ENCODE measurements at places on chromosomes 6 and 20.

DNA sequence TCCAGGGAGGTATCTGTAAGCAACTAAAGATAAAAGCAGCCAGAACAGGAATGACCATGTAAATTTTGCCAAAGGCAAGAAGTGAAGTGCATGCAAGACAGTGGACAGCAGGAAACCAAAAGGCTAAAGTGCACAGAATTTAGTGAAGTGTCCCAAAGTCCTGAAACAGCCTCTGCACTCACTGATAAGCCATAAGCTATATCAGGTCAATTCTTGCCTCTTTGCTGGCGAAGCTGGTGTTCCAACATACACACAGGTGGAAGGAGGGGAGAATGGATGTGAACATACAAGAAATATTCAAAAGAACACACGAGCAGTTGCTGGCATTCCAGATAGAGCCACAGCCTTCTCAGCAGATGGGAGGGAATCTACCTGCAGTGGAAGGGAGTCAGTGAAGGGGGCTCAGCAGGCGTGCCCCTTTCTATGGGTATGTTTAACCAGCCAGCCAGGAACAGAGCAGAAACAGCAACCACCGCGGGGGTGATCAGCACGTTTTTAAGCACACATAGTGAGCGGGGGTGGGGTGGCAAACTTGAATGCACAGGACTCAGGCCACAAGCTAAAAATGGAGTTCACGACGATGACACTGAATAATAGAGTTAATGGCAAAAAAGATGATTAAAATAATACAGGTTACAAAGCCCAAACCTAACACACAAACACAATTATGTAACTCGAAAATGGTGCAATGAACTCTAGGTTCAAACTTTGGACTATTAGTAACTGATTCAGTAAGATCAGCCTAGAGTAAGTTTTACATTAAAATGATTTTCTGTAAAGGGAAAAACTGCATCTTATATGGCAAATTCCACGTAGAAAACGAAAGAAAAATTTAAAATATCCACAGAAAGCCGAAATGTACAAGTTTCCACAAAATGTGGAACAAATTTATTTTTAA is 1.2 kb downstream of the ECI2 start:
- DNase-seq: peak; percentile 36

DNA sequence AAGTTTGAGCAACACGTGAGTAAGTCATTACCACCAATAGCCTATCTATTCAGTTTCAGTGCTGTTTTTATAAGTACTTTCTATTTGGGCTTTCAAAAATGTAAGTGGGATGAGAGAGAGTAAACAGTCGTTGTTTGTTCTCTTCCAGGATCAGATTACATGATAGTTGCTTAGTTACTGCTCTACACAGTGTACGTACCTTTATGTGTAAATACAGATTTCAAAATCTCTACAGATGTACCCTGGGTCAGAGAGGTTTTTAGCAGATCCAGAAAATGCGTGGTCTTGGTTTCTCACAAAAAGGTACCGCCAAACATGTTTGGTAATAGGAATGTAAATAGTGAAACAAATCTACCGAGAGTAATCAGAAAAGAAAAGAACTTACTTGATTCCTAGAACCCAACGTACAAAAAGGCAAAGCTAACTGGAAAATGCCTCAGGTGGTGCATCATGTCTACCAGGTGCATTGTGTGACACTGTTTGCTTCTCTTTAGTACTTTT is 421.1 kb downstream of the BCKDHB start:
- no peak for DNase-seq

- no peak for DNase-seq
Observed at GRCh38 chr6:30781395-30781742, 37.0 kb upstream of the IER3 start.

GRCh38 chr6:161232010-161232409 is 41.9 kb downstream of the AGPAT4 start:
- DNase-seq: no peak

- peak; percentile 83 for DNase-seq
Observed at GRCh38 chr6:43911354-43912115, 141.5 kb downstream of the VEGFA start.

GRCh38 chr6:158018041-158018771 is 36.5 kb downstream of the SYNJ2 start:
- DNase-seq: peak; percentile 59

DNA sequence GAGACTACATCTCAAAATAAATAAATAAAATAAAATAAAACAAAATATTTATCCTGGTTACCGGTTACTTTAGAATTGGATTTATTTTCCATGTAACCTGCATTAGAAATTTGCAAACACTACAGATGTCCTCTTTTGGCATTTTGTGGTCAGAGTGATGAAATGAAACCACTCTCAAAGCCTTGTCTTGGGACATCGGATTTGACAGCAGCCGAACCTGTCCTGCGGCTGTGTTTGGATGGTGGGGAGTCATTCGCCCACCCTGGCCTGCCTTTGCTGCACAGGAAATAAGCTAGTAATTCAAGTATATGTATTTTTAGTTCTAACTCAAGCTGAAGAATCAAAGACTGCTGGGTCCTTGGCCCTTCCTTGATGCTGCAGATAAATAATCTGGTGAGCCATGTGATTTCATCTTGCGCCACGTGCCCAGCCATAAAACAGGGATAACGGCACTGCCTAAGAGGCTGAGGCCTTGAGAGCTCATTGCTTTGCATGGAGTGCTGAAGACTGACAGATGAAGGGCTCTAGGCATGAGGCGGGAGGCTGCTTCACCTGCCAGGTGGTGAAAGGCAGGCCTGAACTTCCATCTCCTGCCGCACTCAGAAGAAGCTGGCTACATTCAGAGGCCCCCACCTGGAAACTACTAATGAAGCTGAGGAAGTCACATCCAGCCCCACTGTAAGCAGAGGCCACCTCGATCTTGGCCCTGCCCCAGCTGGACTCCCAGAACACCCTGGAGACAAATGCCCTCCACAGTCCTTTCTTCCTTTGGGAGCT is 76.9 kb downstream of the NOL4L start:
- no peak for DNase-seq

GRCh38 chr20:50887576-50887975 is 43.7 kb downstream of the ADNP start:
- no peak for DNase-seq

GRCh38 chr20:58719971-58720371 is 27.4 kb downstream of the NPEPL1 start:
- DNase-seq: no peak

- no peak for DNase-seq
Observed at GRCh38 chr6:14348389-14348788, 230.8 kb downstream of the CD83 start.

DNA sequence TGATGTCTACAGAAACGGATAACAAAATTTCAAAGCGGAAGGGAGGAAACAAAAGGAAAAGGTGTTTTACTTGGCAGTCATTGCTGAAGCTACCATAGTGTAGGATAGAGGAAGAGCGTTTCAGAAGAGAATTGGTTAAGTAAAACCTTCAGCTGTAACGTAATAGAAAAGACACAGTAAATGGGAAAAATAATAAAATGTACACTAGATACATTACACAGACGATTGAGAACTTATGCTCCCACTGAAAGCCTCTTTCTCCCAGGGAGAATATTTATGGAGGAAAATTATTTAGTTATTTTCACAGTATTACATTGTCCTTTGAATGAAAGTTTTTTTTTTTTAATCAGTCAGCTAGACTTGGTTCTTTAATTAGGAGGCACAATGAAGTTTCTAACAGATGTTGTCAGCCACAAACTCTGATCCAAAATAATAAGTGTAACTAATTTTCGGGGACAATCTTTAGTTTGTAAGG is 90.7 kb upstream of the PRDM1 start:
- no peak for DNase-seq

DNA sequence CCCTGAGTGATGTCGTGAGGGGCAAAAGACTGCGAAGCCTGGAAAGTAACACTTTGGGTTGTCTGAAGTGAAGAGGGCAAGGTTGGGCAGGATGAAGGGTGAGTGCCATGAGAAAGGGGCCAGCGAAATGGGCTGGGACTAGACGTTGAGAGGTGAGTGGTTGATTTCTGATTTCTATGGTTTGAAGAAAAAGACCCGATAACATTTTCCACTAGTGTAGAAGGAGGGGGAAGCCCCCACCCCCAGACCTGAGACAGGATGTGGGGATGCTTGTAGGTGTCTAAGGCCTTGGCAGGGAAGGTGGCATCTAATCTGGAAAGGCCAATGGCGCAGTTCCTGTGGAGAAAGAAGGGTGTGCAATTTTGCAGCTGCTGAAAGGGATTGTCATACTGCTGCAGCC is 25.3 kb upstream of the KIF3B start:
- DNase-seq: no peak

- no peak for DNase-seq
Observed at GRCh38 chr6:39166912-39167290, 51.9 kb upstream of the SAYSD1 start.

- no peak for DNase-seq
Observed at GRCh38 chr6:126143761-126144251, 157.5 kb downstream of the TRMT11 start.

DNA sequence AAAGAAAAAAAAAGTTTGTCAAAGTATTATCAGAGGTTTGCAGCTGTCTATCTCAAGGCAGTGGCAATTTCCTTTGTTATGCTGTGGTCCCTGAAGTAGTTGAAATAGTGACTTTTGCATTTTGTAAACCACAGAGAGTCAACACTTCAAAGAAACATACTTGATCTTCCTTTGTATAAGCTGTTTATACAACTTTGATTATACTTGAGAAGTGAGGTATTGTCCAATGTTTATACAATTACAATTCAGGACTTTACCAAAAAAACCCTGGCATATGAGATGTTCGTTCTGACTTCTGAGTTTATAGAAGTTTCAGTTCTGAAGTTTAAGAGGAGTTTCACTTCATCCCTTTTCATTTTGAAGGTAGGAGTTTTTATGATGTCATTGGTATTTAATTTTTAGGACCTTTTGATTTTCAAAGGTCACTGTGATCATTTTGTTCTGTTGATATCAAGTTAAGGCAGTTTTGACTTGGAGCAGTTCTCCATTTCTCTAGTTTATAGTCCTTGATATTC is 4.0 kb downstream of the STK4 start:
- DNase-seq: no peak

DNA sequence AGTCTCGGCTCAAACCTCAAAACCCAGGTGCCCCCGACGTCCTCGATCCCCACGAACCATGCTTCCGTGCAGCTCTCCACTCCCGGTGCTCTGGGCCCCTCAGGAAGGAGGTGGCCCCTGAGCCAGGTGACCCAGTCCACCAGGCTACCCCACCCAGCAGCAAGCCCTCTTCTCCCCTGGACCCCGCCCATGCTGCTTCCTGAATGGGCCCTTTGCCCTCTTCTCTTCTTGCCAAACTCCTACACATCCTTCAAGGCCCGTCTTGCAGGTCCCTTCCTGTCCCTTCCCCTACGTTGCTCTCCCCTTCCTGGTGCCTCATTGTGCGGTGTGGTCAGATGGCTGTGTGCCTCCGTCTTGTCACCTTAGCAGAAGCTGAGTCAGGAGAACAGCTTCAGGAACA is 3.4 kb upstream of the GATA5 start:
- DNase-seq: no peak

DNA sequence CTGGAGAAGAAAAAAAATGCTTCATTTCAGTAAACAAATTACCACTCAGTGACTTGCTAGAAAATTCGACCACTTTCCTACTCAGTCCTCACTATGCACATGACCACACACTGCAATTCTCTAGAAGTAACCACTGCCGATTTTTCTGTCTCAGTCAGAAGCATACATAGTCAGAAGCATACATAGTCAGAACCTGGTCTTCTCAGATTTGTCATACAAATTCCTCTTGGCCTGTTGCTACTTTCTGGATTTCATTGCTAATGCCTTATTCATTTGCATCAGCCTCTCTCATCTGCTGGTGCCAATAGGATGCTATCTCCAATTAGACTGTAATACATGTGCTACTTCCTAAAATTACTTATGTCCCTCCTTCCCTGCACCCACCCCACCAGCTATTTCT is 10.2 kb upstream of the KIF16B start:
- peak; percentile 14 for DNase-seq

DNA sequence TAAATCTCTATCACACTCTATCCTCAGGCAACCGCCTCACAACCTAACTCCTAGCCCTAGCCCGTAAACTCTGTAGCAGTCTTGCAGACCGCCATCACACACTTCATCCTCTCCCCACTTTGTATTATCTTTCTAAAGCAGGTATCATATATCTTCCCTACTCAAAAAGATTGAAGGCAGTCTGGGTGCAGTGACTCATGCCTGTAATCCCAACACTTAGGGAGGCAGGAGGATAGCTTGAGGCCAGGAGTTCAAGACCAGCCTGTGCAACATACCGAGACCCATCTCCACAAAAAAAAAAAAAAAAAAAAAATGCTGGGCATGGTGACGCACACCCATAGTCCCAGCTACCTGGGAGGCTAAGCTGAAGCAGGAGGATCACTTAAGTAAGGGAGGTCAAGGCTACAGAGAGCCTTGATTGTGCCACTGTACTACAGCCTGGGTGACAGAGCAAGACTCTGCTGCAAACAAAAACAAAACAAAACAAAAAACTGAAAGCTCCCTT is 22.9 kb downstream of the RANBP9 start:
- DNase-seq: no peak

DNA sequence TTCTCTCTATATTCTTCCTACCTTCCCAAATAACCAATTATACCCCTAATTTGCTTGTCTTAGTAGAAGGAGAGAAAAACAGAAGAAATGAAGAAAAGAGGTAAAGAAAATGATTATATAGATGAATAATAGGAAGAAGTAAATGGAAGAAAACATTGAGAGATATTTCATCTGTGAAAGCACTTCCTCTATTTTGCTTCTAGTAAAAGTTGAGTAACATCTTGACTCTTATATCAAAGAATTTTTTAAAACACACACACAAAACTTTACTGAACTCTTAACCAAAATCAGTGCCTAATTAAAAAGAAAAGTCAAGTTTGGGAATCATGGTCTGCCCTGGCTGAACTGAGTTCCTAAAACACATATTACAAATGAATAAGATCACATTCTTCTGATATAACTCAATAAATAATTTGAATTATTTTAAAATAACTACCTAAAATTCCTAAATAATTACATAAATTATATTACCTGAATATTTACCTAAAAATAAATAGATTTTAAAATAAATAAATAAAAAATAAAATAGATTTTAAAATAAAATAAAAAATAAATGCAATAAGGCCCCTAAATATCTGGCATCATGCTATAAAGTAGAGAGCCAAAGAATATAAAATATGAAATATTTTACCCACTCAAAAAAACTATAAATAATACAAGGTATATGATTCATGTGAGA is 8.8 kb downstream of the SLC17A2 start:
- DNase-seq: no peak

- DNase-seq: peak; percentile 69
Observed at GRCh38 chr6:44001318-44002066, 125.8 kb downstream of the MRPL14 start.

- DNase-seq: peak; percentile 59
Observed at GRCh38 chr20:38001981-38002380, 31.3 kb downstream of the TTI1 start.

GRCh38 chr6:87820343-87820984 is 118.4 kb upstream of the AKIRIN2 start:
- no peak for DNase-seq

GRCh38 chr6:1424306-1424927 is 35.0 kb downstream of the FOXF2 start:
- peak; percentile 54 for DNase-seq

DNA sequence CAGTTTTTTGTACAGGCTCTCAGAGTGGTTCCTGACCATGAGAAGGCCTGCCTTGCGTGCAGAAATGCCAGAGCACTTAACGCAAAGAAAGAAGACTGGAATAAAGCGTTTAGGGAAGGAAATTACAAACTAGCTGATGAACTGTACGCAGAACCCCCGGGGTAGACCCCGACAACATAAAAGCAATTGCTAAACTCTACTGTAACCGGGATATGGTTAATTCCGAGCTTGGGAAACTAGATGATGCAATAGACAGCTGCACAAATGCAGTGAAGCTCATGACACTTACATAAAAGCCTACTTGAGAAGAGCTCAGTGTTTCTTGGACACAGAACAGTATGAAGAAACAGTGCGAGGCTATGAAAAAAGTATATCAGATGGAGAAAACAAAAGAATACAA is 35.7 kb downstream of the CITED2 start:
- DNase-seq: peak; percentile 56

Data from fibroblast of skin of right biceps (primary cell).